ENCODE measurements at places on chromosomes 7 and 10. TPM values are rescaled to one million over a fixed set of nuclear protein-coding genes. Genes with fewer than 3 reads are reported as not detected.

- ATAC-seq, result peak; percentile 31
Measured at GRCh38 chr10:110081911-110082310, 74.1 kb downstream of the ADD3 start.

DNA sequence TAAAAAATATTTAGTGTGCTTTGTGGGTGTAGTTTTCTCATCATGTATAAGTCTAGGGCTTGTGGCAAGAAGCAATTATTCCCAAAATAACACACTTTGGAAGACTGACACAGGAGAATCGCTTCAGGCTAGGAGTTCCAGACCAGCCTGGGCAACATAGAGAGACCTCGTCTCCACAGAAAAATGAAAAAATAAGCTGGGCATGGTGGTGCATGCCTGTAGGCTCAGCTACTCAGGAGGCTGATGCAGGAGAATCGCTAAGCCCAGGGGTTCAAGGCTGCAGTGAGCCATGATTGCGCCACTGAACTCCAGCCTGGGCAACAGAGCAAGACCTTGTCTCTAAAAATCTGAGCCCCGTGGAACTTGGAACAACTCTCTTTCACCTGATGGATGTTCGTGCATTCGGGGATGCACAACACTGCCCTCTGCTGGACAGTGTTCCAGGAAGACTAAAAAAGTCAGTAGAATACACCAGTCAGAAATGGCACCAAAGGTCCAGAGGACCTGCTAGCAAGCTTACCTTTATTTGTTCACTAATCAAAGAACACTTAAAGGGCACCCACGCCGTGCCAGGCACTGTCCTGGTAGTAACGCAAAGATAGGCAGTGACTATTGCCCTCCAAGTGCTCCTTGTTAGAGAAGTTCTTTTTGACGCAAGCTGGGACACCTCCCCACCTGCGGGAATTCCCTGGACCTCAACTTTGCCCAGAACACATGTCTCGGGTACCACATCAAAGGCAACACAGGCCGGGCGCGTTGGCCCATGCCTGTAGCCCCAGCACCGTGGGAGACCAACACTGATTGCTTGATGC, 81.9 kb upstream of the CALN1 start:
- ATAC-seq, result no peak

DNA sequence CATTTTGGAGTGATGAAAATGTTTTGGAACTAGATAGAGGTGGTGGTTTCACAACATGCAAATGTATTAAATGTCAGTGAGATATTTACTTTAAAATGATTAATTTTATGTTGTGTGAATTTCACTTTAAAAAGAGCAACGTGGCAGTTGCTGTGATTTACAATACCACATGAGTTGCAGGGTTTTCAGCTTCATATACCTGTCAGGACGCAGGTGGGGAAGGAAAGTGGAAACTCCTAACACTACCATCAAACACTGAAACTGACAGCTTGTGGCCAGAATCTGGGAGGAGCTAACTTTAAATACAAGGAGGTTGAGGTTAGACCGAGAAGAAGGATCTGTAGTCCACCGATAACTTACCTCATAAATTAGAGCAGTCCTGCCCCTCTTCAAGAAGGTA, 168.9 kb upstream of the TMEM72 start:
- ATAC-seq, result no peak

DNA sequence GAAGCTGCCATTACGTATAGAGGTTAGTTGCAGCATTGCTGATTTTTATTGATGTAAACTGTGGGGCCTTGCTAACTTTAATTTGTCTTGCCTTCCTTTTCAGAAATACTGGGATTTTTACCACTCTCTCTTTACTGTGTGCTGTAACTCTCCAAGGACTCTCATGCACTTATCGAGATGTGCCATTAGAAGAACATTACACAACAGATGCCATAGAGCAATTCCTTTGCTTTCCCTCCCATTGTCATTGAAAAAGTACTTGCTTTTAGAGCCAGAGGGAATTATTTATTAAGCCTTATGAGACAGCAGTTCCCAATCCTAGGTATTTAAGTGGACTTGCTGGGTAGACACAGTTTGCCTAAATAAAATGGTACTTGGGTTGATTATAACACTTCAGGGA, 51.7 kb downstream of the ASB4 start:
- no peak for ATAC-seq

DNA sequence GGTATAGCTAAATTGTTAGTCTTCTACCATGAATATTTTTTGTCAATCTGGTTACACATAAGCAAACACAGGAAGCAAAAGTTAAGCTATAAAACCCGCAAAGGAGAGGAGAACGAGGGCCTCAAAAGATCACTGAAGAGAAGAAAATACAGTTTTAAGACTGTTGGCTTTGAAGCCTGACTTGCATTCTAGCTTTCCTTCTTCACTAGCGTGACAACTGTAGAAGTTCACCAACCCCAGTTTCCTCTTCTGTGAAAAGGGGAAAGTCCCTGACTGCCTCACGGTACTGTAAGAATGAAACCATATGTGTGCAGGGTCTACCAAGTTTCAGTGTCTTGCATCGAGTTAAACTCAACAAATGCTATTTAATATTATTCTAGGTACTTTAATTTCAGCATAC, 7.5 kb upstream of the LRRN3 start:
- no peak for ATAC-seq

- ATAC-seq, result no peak
Measured at GRCh38 chr7:54015251-54015650, 526.9 kb upstream of the VSTM2A start.

- no peak for ATAC-seq
Measured at GRCh38 chr7:107945332-107945731, 54.3 kb downstream of the DLD start.

DNA sequence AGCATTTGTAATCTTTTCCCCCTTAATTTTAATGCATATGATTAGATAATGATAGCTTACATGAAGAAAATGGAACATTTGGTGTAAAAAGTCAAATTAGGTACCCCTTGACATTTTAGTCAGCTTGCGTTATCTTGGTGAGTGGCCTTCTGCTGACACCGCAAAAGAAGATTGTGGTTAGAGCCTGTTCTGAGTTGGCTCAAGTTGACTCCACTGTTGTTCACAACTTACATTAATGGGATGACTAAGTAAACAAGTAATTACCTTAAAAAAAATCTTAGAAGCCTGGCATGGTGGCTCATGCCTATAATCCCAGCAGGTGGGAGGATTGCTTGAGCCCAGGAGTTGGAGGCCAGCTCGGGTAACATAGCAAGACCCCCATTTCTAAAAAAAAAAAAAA, 24.2 kb downstream of the TRRAP start:
- no peak for ATAC-seq

DNA sequence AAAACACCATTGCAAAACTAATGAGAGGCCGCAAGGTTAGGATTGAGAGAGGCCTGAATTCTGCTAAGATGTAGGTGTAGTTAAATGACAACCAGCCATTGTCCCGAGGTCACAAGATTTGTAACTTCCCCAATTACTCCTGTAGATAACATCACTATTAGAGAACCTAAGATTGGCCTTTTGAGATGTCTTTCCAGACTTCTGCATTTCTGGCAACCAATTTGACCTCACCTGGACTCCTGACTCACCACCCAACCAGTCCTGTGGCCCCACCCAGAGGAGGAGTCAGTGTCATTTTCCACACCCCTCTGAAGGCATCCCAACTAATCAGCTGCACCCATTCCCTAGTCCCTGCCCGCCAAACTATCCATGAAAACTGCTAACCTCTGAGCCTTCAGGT, 115.7 kb downstream of the PRKAG2 start:
- ATAC-seq, result no peak

DNA sequence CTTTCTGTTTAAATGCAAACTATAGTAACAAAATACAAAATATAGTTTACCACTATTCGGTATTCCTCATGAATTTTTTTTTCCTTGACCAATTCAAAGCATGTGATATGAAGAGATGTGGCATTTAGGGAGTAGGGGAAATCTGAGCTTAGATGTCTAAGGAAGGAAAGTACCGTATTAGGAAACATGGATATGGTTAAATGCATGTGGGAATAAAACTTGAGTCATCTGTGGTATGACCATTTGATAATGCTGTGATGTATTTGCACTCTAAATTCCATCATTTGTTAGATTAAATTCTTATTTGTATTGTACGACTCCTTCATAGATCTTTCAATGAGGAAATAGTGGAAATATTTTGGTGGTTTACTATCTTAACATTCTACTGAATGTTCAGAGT, 19.7 kb downstream of the AHR start:
- ATAC-seq, result no peak

GRCh38 chr10:123883673-123884320, 7.8 kb downstream of the CPXM2 start:
- no peak for ATAC-seq

DNA sequence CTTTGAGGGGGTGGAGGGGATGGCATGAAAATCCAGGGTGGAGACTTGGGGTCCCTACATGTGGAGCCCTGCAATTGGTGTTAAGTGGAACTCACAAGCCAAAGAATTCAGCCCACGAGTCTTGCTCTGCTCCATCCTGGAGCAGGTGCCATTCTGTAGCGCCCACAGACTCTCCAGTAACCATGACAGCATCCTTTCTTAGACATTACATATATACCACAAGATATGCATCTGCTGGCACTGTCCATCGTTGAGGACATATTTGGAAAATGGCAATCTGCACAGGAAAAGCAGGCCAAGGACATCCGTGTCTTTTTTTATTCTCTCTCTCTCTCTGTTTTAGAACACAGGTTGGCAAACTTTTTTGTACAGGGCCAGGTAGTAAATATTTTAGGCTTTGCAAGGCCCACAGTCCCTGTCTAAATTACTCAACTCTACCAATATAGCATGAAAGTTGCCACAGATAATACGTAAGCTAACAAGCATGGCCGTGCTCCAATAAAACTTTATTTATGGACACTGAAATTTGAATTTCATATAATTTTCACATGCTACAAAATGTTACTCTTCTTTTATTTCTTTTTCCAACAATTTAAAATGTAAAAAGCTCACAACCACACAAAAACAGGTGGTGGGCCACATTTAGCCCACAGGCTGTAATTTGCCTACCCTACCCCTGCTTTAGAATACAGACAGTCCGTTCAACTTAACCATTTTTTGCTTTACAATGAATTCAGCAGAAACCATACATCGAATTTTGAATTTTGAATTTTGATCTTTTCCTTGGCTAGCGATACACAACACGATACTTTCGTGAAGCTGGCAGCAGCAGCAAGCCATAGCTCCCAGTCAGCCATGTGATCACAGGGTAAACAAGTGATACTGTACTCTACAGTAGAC, 141.4 kb upstream of the STK17A start:
- no peak for ATAC-seq

GRCh38 chr7:43960933-43961332, 34.7 kb downstream of the UBE2D4 start:
- ATAC-seq, result no peak

GRCh38 chr10:17880601-17881000, 71.1 kb upstream of the SLC39A12 start:
- no peak for ATAC-seq

- ATAC-seq, result no peak
Measured at GRCh38 chr7:47357361-47357760, 224.6 kb downstream of the TNS3 start.

- no peak for ATAC-seq
Measured at GRCh38 chr10:132486539-132487121, 51.0 kb upstream of the INPP5A start.

DNA sequence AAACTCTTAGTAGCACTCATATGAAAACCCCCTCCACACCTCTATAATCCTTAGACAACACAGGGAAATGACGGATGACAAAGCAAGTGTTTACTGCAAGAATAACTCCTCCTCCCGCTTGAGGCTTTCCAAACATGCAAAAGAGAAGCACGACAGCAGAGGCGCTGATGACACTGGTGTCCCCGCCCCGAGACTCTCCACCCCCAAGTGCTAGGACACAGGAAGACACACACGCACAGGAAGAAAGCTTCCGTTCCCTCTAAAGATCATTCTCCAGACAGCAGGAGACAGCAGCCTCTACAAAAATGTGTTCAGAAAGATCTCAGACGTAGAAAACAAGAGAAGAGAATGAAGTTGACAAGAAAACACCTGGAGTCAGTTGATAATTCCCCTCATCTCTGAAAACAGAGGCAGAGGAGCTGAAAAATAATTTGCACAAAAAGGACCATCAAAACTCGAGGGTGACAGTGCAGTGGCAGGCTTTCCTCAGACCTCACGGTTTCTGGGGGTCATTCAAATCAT, 90.2 kb downstream of the DLG5 start:
- ATAC-seq, result peak; percentile 48

DNA sequence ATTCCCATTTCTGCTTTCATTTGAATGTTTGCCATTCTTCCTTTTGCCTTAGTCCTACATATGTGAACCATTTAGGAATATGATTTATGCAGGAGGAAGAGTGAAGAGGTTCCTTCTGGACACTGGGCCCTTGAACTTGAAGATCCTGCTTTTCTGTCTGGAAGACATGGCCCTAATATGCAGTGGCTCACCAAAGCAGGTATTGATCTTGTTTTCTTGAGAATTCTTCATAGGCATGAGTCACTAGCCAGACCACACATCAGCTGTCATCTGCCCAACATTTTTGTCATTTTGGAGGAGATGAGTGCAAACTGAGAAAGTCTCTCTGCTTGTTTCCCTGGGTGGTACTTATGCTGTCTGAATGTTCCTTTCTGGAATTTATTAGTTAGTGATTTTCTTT, 382.6 kb downstream of the LRMDA start:
- no peak for ATAC-seq

GRCh38 chr7:10908600-10908999, 65.1 kb upstream of the PHF14 start:
- ATAC-seq, result no peak

DNA sequence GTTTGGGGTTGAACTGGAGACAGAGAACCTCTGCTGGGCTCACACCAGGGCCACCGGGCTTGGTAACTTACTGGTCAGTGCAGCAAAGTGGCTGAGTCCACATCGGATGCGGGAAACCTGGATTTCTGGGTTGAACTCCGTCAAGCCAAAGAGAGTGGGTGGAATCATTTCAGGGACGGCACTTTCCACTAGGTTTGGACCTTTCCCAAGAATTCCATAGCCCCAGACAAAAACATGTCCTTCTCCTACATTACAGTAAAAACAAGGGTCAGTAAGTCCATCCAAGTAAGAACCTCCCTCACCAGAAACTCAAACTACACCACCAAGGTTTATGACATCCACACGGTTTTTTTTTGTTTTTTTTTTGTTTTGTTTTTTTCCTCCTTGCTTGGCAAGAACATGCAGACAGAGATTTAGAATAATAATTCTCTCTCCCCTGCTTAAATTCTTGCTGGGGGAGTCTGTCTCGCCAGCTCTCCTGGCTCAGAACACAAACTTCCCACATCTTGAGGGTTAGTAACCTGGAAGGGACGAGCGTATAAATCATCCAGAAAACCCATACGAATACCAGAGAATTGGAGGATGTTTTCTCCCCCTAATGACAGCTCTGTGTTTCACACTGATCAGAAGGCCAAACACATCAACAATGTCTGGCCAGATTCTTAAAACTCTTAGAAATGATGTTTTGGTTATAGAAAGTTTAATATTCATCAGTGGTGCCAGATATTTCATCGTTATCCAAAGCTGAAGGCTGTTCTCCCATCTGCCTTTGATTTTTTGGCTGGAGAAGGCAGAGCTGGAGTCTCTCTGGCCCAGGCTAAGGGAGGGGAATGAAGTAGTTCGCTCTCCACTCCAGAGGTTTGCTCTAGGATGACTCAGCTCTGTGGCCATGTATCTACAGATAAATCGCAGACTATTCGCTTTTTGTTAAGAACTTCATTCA, 17.5 kb downstream of the RCC1L start:
- ATAC-seq, result peak; percentile 80

Gene CUBN
- total RNA-seq, result 2.8 TPM

Measured in gastroesophageal sphincter (tissue), 4 donors.